ENCODE measurements at places on chromosomes 16 and 17.

DNA sequence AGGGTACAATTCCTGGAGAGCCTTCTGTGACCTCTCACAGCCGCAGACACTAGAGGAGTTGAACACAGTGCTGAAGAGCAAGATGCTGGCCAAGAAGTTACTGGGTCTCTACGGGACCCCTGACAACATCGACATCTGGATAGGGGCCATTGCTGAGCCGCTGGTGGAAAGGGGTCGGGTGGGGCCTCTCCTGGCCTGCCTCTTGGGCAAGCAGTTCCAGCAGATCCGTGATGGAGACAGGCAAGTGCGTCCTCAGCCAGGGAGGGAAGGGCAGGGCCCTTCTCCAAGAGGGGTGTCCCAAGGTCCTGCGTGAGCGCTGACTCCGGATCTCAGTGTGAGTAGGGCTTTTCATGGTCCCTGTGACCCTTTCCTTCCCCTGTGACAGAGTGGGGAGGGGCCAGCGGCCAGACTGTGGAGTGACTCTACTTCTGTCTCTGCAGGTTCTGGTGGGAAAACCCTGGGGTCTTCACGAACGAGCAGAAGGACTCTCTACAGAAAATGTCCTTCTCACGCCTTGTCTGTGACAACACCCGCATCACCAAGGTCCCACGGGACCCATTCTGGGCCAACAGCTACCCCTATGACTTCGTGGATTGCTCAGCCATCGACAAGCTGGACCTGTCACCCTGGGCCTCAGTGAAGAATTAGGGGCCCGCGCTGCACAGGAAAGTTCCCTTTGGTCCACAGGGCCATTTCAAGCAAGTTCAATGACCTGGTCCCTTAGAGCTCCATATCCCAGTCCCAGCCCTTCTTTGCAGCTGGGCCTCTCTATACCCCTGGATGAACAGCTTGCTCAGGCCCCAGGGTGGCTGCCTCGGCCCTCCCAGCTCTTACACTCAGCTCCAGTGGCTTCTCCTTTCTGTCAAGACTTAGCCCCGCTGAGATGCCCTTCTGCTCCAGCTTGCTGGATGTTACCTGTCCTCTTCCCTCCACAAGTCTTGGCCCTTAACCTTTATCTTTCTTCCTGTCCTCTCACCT lies 13.1 kb downstream of the MPO start:
- no peak for DNase-seq

DNA sequence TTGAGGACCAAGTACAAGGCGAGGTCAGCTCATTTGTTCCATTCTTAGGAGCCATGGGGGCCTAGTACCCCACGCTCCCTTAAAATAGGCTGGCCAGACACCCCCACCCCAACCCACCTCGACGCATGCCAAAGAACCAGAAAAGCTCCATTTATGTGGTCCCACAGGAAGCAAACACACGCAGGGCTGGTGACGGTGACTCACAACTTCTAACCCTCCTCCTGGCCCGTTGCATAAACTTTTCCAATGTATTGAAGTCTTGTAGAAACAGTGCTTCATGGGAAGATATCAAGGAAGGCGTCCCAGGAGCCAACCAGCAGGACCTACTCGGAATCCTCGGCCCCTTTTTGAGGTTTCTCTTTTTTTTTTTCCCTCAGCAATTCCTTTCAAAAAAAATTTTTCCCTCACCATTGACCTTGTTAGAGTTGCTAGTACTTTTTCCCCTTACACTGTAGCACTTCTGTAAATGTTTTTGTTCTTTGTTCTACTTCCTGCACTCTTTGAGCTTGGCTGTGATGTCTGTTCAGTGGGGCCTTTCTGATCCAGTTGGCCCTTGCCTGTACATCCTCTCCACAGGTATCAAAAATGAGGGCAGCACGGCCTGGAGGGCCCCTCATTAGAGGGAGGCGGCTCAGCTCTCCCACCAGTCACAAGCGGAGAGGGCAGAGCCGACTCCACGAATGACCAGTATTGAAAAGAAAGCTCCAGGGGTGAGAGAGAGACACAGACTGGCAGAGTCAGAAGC lies 208.3 kb downstream of the RGS9 start:
- no peak for DNase-seq

- DNase-seq = no peak
Measured at GRCh38 chr17:34858591-34859565, 102.4 kb downstream of the CCT6B start.

DNA sequence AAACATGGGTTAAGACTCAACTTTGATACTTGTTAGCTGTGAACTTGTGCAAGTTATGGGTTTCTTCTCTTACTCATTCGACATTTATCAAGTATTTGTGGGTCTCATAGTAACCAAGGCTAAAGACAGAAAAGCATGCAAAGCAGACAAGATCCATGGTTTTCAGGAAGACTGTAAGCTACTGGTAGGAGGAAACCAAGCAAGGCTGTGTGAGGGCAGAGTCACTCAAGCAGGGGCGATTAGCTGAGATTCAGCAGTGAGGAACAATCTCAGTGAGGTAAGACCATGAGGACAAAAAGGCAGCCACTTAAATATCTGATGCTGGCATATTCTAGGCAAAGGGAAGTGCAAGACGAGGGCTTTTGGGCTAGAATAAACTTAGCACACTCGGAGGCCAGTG lies 29.5 kb downstream of the MBTD1 start:
- DNase-seq = no peak

- DNase-seq = no peak
Measured at GRCh38 chr17:38454532-38454931, 26.3 kb downstream of the ARHGAP23 start.

DNA sequence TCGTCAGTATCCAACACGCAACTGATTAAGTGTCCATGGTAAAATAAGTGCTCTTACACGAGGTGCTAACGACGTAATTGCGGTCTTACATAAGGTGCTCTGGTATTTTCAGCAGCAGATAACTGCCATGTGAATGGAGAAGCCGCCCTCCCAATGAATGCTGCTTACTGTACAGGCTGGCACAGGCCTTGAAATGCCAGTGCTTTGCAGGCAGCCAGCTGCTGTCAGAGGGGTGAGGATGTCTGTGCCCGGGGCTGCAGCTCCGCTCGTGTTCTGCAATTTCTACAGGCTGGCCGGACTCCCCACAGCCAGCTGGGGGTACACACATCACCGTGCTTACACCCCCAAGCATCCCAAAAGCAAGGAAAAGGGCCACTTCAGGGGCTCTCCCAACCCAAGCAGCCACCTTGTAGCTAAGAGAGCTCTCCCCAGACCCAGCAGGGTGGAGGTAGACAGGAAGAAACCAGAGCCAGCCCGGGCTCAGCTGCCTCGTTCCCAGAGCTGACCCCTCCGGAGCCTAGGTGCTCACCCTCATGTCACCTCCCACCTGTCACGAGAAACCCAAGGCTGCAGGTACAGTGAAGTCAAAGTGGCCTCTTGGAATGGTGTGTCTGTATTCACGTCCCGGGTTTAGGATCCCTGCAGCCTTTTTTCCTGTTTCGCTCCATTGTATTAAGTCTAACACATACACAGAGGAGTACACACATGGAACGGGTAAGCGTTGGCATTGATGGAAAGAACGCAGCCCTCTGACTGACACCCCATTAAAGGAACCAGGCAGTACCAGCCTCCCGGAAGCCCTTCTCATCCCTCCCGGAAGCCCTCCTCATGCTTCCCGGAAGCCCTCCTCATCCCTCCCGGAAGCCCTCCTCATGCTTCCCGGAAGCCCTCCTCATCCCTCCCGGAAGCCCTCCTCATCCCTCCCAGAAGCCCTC lies 27.2 kb upstream of the RPH3AL start:
- DNase-seq = no peak

- no peak for DNase-seq
Measured at GRCh38 chr17:16122697-16123434, 92.5 kb downstream of the NCOR1 start.

- DNase-seq = no peak
Measured at GRCh38 chr16:88327561-88328312, 55.0 kb upstream of the ZNF469 start.

DNA sequence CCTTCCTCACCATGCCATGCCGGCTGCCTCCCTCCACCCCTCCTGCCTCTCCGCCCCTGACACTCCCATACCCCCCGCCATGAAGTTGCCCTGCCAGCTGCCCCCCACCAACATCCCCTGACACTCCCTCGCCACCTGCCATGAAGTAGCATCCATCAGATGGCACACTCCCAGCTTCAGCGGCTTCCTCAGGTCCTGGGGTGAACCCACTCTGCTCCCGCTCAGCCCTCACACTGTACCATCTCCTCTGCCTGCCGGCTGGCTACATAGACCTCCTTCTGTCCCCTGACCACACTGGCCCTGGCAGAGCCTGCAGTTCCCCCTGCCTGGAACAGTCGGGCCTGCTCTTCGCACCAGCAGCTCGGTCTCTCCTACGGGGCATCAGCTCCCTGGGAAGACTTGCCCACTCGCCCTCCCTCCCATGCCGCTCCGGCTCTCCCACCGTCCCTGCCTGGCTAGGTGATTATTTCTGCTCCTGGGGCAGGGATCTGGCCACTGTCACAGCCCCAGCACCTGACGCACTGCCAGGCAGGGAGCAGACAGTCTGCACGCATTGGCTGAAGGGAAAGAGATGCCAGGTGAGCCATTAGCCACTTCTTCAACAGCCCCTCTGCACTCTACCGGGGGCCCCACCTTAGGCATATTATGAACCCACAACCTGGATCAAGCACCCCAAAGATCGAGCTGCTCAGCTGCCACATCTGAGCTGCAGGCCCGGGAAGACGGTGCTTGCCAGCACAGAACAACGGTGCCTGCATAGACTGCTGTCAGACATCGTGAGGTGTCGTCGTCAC lies 9.0 kb downstream of the CANT1 start:
- DNase-seq = no peak

GRCh38 chr16:50812876-50813466 lies 71.1 kb downstream of the CYLD start:
- DNase-seq = no peak

GRCh38 chr16:5482256-5482655 lies 384.7 kb upstream of the EEF2KMT start:
- no peak for DNase-seq

- no peak for DNase-seq
Measured at GRCh38 chr16:24414534-24414933, 124.8 kb upstream of the RBBP6 start.

GRCh38 chr17:14746822-14747602 lies 446.1 kb downstream of the HS3ST3B1 start:
- no peak for DNase-seq

DNA sequence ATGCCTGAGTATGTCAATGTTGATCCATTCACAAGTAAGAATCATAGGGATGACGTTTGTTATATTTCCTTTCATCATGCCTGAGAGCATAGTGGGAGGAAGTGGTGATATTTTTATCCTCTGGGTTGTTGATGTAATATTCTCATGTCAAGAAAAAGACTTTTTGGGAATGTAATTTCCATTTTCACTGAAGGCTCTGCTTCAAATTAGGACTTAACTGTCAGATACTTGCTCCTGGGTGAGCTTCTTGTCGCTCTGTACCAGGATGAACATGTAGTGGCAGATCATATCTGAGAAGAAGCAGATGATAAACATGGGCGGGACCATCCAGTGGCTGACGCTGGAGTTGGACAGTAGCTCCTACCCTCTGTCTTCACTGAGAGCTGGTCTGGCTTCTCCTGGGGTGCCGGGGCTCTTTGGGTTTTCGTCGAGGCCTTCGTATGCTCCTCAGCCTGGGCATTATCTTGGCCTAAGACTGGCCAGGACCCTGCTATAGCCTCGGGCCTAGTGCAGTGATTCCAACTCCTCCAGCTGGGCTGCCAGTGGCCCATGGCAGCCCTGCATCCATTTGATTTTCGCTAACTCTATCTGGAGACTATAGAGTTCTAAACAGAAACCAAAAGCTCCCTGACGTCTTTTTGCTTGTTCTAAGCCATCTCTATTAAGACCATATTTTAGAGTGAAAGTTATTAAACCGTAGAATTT lies 19.7 kb downstream of the CYB5B start:
- no peak for DNase-seq

DNA sequence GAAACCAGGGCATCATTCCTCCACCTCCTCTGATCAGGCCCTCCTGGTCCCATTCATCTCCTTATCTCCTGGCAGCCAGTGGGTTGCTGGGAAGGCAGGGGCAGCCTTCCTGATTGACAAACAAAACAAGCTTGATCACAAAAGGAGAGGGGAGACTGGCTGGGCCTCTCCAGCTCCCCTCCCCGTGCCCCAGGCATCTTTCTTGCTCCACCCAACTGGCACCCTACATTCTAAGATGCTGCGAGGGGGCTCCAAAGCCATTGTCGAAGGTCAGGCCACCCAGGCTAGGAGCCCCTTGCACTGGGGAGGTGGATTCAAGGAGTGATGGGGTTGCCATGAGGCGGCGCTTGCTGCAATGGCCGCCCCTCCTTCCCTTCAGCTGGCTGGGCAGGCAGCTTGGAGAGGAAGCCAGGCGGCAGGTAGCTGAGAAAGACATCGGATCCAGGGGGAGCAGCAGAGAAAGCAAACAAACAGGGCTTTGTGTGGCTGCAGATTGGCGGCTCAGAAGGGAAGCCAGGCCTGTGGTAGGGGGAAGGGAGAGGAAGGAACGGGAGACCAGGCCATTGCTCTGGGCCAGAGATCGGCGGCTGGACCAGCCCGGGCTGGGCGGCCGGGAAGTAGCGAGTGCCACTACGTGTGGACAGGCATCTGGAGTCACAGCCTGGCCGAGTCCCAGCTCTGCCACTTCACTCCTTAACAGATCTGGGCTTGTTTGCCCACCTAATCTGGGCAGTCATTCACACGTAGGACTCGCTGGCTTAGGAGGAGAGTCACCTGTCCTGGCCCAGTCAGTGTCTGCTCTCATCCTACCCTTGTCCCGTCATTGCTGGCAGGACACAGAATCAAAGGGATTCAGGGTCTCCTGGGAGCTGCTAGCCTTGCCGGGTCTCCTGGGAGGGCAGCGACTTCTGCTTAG lies 12.3 kb downstream of the RAI1 start:
- no peak for DNase-seq

DNA sequence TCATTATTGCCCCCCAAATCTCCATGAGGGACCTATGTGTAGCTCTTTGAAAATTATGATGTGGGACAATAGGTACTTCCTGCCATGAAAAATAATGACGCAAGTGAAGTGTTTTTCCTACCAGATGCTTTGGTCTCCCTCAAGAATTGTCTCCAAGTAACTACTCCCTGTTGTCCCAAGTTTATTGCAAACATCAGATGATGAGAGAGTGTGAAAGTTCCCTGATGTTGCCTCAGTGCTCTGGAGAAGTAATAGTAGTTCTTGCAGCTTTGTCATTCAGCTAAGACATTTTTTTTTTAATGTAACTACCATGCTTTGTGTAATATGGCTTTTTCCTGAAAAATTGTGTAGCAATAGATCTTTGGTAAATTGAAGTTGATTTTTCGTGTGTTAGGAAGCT lies 20.1 kb downstream of the LPCAT2 start:
- DNase-seq = no peak

DNA sequence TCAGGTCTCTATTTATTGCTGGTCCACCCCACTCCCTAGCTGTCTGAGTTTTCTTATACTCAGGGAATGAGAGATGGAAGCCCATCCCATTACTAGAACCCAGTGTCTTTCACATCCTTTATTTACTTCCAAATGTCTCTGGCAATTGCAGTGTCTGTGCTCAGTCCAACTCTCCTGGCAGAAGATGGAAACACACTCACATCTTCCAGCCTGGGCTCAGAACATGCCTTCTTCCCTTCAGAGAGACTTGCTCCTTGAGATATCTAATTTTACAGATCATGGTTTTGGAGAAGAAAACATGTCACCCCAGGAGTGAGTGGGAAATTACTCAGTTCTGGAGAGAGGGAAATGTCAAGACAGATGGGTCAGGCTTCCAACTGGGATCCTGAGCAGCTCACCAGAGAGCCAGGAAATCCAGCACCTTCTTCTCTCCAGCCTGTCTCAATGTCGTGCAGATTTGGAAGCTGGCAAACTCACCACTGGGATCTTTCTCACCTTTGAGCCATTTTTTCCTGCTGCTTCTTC lies 494.4 kb downstream of the HS3ST4 start:
- no peak for DNase-seq

- DNase-seq = no peak
Measured at GRCh38 chr17:33684735-33685134, 391.6 kb upstream of the ASIC2 start.

Measured in stimulated activated CD4-positive, alpha-beta T cell treated with anti-CD3 and anti-CD28 coated beads, Interleukin-1b, Interleukin-23, amount 100 ng/mL, for 1 hour (primary cell).